Fibroblast of skin of scalp (primary cell): ENCODE measurements at places on chromosomes 12 and 14.

DNA sequence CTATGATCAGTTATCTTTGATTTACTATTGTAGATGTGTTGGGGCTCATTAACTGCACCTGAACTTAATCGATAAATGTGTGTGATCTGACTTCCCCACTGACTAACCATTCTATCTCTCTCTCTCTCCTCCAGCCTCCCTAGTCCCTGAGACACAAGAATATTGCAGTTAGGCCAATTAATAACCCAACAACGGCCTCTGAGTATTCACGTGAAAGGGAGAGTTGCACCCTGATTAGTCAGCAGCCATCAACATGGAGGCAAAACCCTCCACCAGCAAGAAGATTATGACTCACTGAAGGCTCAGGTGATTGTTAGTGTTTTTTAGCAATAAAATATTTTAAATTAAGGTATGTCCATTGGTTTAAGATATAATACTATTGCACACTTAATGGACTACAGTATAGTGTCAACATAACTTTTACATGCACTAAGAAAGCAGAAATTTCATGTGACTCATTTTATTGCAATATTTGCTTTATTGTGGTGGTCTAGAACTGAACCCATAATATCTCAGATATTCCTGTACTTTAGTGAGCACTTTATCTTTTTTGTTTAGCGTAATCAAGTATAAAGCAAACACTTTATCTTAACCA, 77.1 kb upstream of the PTGDR start:
- no peak for DNase-seq

DNA sequence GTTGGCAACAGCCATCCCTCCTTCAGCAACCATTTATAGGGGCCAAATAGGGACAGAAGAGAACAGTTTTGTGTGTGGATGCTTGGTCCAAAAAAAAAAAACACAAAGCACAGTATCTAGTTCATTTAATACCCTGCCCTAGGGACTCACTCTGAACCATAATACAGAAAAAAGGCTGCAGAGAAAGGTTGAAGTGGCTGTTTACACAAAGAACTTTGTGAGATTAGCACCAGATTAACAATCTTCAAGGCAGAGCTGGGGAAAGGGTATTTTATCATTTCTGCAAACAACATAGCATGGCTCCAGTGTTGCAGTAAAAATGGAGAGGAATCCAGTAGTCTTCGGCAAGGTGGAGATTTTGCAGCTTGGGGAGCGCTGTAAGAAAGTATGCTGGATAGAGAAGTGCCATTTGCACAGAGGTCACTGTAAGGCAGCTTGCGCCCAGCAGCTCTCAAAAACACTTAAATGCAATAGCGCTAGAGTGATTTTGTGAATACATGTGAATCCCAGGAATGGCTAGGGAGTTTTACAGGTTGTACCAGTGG, 124.2 kb upstream of the PLEKHA5 start:
- DNase-seq: no peak

DNA sequence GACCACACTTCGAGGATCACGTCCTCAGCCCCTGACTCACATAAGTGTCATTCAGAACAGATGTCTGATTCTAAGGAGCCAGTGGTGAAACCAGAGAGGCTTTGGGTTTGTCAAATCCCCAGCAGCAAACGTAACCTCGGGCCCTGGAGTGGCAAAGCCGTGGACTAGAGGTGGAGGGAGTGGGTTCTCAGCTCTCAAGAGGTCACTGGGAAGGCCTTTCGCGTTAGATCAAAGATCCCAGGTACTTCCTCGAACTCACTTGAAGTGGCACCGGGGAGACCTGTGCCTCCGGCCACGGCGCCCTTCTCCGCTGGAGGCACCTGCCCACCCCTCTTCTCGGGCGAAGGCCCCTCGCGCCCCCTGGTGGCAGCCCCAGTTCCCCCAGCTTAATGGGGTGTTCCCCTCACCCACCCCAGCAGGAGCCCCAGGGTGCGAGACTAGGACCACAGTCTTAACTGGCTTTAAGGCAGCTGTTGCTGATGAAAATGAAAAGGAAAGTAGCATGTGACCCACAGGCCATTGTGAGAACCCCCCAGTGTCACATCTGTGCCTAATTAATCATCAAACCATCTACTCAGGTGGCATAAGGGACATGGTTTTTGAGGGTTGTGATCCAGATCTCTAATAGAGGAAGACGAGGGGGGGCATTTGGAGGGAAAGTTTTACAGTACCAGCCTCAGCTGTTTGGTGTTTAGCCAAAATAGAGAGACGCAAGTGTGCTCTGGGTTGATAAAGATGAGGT, 672 bp upstream of the ESR2 start:
- peak; percentile 41 for DNase-seq

- DNase-seq: no peak
Measured at GRCh38 chr14:102363182-102363943, 622 bp downstream of the TECPR2 start.

GRCh38 chr14:30283822-30284446, 275.0 kb upstream of the G2E3 start:
- peak; percentile 14 for DNase-seq

GRCh38 chr12:94147991-94148738, at the start of gene PLXNC1:
PLXNC1 (plus strand) TSS chr12:94148577; CDS start chr12:94148972, 395 bp downstream.
- DNase-seq: peak; percentile 63

- DNase-seq: no peak
Measured at GRCh38 chr14:79833781-79834180, 377.5 kb downstream of the DIO2 start.

DNA sequence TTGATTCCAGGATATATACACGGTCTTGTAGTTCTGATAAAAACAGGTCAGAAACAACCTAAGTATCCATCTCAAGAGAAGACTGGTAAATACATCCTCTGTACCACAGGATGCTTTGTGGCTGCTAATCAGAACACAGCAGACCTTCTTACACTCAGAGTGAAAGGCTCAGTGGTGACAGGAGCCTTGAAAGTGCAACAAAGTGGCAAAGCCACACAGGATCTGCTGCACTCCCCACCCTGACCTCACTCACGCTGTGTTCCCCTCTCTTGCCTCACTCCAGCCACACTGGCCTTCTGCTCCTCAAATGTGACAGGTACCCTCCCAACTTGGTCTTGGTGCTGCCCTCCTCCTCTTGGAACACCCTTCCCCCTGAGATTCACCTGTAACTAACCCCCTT, 98.1 kb upstream of the GRIP1 start:
- no peak for DNase-seq

DNA sequence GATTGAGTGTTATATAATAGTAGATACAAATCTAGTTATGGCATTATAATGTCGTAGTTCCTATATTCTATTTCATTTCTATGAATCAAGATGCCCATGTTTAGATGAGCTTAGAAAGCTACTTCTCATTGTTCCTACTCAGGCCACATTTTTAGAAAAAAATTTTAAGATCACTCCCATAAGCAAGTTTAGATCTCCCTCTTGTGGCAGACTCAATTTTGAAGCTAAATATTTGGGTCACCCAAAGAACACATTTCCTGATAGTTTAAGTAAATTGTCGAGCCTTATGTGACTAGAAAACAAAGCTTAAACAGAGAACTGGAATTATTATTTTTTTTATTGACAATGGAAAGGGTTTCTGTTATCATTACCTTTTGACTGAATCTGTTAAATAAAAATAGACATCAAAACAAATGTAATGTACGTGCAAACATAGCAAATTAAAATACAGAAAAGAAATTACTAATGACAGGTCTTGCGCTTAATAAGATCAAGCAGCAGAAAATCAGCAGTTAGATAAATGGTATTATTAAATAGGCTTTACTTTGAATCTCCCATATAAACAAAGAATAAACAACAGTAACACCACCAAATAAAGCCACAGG, 180.2 kb downstream of the ACSS3 start:
- peak; percentile 64 for DNase-seq

GRCh38 chr12:51320695-51321320, 3.2 kb downstream of the BIN2 start:
- peak; percentile 67 for DNase-seq

DNA sequence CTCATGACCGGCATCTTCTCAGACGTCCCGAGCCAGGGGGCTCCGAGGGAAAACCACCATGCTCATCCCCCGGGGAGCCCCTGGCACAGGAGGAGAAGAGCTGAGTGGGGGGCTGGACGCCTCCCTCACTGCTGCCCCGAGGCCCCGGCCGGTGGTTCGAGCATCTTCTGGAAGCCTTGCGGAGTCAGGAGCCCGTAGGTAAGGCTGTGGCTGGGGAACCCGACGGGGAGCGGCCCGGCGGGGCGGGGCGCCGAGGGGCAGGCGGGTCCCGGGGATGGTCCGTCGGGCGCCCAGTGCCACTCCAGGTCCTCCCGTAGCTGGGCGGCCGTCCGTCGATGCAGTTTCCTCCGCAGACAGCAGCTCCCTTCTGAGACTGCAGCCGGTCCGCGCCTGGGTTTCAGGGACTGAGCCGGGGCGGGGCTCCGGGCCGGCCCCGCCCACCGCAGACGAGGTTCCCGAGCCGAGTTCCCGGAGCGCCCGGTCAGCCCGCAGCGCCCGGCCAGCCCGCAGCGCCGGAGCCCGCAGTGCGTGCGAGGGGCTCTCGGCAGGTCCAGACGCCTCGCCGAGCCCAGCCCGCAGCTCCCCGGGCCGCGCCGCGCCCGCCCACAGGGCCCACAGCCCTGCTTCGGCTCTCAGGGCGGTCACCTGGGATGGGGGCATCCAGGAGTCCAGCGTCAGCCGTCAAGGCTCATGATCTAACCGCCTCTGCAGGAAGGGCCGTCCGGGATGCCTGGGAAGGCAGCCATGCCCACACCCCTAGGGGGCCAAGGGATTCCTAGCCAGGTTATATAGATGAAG, at the start of gene PGF:
Gene PGF (minus strand): TSS at position 369 of the 798 bp plus-strand sequence. CDS start 355 bp downstream, at position 14.
- peak; percentile 62 for DNase-seq

DNA sequence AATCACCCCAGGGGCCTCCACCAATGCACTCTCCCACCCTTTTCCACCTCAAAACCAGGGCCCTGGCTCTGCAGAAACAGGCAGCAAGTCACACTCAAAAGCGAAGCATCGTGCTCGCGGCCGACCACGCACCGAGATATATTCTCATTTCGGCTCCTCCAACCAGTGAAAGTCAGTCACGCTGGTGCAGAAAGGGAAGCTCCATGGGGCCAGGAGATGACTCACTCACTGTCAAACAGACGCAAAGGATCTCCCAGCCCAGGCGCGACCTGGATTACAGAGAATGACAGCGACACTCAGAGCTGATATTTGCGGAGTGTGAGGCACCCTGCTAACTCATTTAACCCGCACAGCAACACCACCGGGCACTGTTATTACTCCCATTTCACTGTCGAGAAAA, 173.6 kb downstream of the CALM1 start:
- DNase-seq: no peak

GRCh38 chr12:104669851-104670337, 213.1 kb downstream of the CHST11 start:
- DNase-seq: no peak

GRCh38 chr12:30794591-30795409, 40.0 kb upstream of the CAPRIN2 start:
- peak; percentile 90 for DNase-seq

GRCh38 chr12:117603316-117604113, 242.1 kb upstream of the NOS1 start:
- DNase-seq: no peak

GRCh38 chr14:32217301-32217700, 14.2 kb upstream of the RNU6-8 start:
- DNase-seq: no peak
